ENCODE measurements at places on chromosomes 13 and 19. TPM values are rescaled to one million over a fixed set of nuclear protein-coding genes. Genes with fewer than 3 reads are reported as not detected.

- no peak for DNase-seq
Measured at GRCh38 chr19:37929355-37929923, 22.4 kb downstream of the SIPA1L3 start.

DNA sequence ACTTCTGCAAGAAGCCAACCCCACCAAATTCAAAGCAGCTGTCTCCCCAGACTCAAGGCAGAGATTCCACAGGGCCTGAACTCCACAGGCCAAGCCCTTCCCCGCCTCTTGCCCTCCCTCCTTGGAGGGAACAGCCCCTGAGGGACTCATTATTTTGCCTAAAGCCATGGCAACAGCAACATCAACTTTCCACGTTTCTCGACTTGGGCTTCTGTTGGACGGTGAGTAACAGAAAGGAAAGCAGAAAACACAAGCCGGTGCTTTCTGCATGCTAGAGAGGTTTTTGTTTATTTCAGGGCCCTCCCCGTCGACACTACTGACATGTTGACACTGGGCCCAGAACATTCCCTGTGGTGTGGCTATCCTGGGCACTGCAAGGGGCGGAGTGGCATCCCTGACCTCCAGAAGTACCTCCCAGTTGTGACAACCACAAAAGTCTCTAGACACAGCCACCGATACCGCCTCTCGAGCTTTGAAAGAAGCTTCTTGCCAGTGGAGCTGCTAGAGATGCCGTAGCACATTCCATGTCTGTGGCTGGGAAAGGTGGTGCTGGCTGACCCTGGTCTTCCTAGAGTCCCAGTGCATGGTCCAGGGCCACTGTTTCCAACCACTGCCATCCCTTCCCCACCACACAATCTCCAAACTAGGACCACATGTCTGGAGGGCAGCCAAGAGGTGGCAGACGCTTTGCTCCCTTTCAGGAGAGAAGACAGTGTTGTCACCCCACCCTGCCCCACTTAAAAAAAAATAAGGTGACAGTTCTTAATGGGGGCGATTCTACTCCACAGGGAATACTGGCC lies 12.8 kb downstream of the CAPS start:
- DNase-seq = no peak

GRCh38 chr13:102197193-102197592 lies 204.7 kb downstream of the FGF14 start:
- peak; percentile 1 for DNase-seq

- DNase-seq = no peak
Measured at GRCh38 chr13:98781905-98782304, 29.4 kb upstream of the SLC15A1 start.

DNA sequence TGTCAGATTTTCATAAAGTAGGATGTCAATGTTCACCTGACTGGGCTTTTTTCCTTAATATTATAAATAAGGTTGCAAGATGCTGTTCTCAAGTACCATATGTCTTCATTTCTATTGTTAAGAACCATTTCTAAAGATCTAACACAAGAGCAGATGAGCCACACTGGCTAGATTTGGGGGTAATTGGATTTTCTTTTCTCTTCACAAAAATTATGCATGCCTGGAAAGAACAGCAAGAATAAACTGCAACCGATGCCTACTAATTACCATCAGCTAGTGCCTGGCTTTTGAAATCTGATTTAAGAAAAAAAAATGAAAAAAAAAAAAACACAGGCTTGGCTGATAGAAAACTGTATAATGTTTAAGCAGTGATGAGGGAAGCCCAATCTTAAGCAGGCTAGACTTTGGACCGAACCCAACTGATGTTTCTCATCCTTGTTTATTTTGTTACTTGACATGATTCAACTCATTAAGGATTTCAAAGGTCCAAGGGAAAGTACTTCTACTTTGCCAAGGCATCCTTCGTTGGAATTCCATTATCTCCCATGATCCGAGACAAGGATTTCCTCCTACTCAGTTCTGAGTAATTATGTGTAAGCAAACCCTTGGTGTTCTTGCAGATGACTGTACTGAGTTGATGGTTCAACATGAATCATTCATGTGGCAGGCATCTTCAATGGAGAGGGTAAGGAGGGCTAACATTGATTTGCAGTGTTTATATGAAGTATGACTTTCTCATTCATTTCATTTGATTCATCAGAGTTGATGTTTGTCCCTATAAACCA lies 300.5 kb downstream of the SPRY2 start:
- DNase-seq = no peak

DNA sequence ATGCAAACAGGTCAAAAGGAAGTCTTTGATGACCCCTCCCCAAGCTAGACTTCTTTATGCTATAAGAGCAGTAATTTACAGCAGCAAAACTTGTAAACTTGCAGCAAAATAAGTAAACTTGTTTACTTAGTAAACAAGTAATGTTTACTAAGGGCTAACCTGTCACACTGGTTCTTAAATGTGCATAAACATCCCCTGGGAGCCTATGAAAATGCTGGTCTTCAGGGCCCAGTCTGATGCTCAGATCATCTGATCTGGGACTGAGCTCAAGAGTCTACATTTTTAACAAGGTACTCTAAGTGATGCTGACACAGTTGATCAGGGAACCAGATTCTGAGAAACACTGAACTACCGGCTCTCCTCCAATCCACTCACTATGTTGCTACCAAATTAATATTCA lies 53.4 kb downstream of the MTMR6 start:
- no peak for DNase-seq

DNA sequence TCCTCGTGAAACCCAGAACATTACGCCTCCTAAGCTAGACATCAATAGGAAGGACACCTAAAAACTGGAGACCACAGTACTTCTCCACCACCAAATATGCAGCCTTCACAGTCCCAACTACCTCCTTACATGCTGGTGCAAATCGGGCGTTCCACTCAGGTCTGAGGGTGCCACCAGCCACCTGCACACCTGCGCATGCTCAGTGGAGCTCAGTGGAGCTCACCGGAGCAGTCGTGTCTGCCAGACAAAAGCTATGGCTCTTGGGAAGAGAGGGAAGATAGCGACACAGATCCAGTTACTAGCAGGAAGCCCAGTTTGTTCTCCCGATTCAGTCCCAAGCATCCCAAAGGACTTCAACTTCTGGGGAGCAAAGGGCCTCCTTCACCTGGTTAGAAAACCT lies 237.1 kb downstream of the TSHZ3 start:
- DNase-seq = no peak

DNA sequence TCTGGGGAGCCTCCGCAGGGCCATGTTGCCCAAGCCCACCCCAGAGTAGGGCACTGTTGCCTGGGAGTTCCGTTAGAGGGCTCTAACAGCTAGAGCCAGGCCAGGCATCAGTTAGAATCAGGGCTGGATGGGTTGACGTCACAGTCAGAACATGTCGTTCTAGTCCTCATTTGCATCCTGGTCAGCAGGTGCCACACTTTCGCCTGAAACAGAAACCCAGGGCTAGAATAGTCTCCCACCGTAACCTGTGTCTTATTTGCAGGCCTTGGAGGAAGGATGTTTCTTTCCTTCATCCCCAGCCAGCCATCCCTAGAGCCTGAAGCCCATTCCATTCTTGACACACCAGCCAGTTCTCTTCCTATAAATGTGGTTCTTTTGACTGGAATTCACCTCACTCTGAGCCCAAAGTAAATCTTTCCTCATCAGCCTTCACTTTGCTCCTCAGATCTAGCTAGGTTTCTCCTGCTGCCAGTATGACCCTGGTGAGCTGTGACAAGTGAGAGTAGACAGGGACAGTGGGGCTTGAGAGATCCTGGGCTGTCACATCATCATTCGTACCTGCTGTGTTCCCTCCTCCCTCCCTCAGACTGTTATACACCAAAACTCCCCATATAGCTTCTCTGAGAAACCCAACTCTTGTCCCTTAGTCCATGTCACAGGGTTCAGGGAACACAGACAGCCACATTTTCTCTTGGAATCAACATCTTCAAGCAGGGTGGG lies 12.2 kb upstream of the CCDC97 start:
- DNase-seq = no peak

DNA sequence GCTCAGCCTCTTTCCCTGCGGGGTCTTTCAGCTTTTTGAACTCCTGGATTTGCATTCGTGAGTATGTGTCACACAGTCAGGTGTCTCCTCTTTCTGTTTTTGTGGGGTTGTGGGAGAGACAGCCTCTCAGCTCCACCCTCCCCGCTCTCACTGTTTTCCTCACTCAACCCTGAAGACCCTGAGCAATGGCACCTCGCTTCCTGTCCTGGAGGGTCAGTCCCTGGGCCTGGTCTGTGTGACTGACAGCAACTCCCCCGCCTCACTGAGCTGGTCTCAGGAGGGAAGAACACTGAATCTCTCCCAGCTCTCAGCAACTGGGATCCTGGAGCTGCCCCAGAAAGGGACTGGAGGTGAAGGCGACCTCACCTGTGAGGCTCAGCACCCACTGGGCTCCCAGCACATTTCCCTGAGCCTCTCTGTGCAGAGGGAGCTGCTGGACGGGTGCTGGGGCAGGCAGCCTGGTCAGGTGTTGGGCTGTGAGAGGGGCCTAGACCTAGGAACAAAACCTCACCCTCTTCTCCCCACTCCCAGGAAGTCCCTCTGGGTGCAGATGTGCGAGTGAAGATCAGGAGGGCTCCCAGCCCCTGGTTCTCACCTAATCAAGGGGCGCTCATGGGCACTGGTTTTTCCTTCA lies 4.2 kb upstream of the SIGLEC7 start:
- no peak for DNase-seq

- DNase-seq = no peak
Measured at GRCh38 chr19:18875726-18876125, 20.2 kb downstream of the CERS1 start.

- no peak for DNase-seq
Measured at GRCh38 chr13:100527644-100528043, 60.9 kb downstream of the GGACT start.

DNA sequence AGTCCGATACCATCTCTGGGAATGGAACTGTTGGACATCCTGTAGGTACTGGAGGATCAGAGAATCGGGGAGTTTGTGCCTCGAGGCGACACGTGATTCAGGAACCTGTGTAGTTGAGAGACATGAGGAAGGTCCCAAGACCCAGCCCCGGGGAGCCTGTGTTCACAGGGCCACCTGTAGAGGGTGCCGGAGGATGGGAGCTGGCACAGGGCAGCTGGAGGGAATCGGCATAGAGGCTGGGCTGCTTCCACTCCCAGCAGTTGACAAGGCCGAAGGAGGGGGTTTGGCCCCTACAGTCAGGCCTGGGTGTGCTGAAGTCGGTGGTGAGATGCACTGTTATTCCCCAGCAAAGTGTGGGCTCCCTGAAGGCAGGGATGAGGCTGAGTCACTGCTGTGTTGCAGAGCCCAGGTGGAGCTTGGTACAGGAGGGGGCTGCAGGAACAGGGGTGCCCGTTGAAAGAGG lies 2.5 kb upstream of the ISYNA1 start:
- peak; percentile 57 for DNase-seq

- DNase-seq = no peak
Measured at GRCh38 chr19:13301627-13302334, 151.6 kb downstream of the IER2 start.

GRCh38 chr13:31069808-31070534 lies 91.7 kb downstream of the HSPH1 start:
- DNase-seq = no peak

- peak; percentile 31 for DNase-seq
Measured at GRCh38 chr19:51016798-51017683, 2.5 kb downstream of the KLK10 start.

GRCh38 chr13:99926014-99926731 lies 45.4 kb downstream of the ZIC5 start:
- no peak for DNase-seq

DNA sequence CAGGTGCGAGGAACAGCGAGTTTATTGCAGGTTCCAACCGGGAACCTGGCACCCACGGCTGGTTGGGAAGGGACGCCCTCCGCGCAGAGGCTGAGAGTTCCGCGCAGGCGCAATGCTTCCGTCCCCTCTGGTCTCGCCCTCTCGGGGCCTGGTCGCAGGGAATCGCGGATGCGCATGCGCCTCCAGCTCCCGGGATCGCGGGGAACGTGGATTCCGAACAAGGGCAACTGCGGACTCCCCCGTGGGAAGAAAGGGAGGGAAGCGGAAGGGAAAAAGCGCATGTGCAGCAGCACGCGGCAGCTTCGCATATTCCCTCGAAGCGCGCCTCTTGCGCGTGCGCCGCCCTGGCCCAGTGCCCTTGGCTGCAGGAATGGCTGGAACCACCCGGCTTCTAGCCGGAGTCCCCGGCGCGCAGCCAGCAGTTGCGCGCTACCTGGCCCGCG lies 1.1 kb downstream of the TSSK6 start:
- DNase-seq = no peak

DNA sequence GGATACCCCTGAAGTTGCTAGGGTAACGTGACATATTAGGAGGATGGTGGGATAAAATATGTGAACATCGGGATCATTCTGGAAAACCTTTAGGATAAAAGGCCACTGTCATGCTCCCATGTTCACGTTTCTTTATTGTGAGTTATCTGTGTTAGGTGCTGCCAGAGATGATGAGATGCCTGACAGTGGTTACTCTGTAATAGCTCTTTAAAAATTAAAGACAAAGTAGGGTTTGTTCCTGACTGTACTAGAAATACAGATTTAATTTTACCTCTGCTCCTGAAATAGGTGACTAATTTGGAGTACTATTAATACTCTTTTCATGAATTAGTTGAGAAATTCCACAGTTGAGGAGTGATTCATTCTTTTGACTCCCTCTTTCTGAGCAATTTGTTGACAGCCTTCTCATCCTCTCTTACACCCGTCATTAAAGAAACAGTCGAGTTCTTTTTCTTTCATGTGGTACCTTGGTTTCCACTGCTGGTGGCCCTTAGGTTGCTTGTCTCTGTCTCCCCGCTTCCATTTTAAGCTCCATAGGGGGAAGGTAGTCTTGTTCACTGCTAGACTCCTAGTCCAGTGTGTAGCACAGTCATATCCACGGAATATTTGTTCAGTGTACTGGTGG lies 28.4 kb downstream of the SAE1 start:
- no peak for DNase-seq

GRCh38 chr13:109968876-109969577 lies 182.6 kb upstream of the IRS2 start:
- DNase-seq = no peak

GRCh38 chr19:19217099-19217498 lies 5.3 kb downstream of the NCAN start:
- DNase-seq = peak; percentile 55

DNA sequence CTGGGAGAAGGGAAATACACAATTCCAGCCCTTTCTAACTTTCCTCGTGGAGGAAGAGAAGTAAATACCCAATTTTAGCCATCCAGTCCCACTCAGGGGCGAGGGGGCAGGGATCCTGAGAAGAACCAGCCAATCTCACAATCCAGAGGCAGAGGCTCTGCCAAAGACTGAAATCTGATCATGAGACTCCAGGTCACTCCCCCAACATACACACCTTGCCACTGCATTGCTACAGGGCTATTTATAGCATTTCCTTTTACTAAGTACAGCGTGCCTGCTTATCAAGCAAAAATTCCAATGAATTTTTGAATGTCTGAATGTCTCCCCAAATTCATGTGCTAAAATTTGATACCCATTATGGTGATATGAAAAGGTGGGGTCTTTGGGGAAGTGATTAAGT lies 1687.5 kb downstream of the EFNB2 start:
- DNase-seq = no peak

GRCh38 chr13:25295701-25296100 lies 5.7 kb upstream of the NUP58 start:
- DNase-seq = no peak

GRCh38 chr13:87919956-87920355 lies 248.8 kb downstream of the SLITRK5 start:
- no peak for DNase-seq

Gene SCN1B
- 2.7 TPM for total RNA-seq

Gene POLD1
- 54.0 TPM for total RNA-seq

Gene ADAMTS10
- total RNA-seq = 0.49 TPM

Gene CGB2
- total RNA-seq = not detected

Gene ZNF221
- total RNA-seq = 3.4 TPM

Gene SLC6A16
- total RNA-seq = 0.07 TPM

Gene ZNF681
- total RNA-seq = not detected

Gene CGB3
- not detected for total RNA-seq

Gene IRGC
- total RNA-seq = not detected

Gene TINCR
- 0.33 TPM for total RNA-seq

Gene C13orf42
- not detected for total RNA-seq

Gene GPR183
- total RNA-seq = not detected

Gene LILRA6
- not detected for total RNA-seq
